ENCODE measurements at places on chromosomes 5 and 9.
A peak's percentile ranks its signal among the peaks of the same experiment; 100 is the strongest.

DNA sequence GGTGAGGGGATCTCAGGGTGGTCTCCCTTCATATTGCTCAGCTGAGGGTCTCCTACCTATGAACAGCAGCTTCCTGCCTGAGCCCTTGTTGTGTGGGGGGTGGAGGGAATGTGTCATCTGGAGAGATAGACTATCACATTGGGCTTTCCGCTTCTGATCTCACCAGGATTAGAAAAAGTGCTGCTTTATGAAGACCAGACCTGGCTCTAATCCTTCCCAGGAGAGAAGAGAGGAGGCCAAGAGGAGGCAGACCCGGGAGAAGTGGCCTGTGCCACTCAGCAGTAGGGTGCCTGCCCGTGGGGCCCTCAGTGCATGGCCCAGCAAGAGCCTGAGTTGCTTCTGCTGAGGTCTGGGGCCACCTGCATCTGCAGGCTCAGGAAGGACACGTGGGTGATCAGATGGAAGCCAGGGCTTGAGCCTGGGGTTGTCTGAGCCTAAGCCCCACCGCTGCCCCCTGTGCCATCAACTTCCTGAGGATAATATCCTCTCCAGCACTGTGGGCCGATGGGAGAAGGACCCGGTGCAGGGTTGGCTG is 22.1 kb upstream of the COL5A1 start:
- DNase-seq = no peak

DNA sequence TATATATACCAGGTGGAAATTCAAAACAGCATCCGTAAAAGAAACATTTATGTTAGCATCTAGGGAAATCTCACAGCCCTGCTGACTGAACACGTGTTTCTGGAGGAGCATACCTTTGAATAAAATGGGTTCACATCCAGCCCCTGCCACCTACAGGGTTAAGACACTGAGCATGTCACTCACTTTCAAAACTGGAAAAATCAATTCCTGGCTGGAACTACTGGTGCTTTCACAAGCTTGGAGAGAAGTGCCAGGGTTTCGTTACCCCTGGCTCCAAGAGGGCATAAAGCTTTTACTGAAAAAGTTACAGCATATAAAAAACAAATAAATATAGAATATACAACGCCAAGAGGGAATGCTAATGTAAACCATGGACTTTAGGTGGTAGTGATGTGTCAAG is 48.0 kb downstream of the SERINC5 start:
- no peak for DNase-seq

DNA sequence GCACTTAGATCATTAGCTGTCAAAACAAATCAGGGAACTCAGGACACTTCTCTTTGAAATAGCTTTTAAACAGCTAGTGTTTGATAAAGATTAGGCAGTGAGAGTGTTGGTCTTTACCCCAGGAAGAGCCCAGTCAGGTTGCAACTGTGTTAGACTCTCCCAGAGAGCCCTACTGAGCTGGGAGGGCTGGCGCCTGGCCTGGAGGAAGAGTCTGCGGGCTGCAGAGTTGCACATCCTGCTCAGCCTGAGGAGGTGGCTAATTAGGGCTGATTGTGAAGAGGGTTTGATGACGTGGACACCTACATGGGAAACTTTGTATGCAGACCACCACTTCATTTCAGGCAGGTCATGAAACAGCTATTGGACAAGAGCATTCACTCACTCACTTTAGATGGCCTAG is 112.0 kb downstream of the TMEM174 start:
- DNase-seq = no peak

GRCh38 chr5:73544429-73545402 is 20.7 kb downstream of the ANKRA2 start:
- no peak for DNase-seq

GRCh38 chr9:17217272-17217671 is 82.4 kb downstream of the CNTLN start:
- DNase-seq = no peak

- DNase-seq = no peak
Observed at GRCh38 chr5:92421942-92422341, 1038.8 kb upstream of the ARRDC3 start.

- DNase-seq = peak; percentile 85
Observed at GRCh38 chr5:100901821-100902341, 1.2 kb downstream of the ST8SIA4 start.

DNA sequence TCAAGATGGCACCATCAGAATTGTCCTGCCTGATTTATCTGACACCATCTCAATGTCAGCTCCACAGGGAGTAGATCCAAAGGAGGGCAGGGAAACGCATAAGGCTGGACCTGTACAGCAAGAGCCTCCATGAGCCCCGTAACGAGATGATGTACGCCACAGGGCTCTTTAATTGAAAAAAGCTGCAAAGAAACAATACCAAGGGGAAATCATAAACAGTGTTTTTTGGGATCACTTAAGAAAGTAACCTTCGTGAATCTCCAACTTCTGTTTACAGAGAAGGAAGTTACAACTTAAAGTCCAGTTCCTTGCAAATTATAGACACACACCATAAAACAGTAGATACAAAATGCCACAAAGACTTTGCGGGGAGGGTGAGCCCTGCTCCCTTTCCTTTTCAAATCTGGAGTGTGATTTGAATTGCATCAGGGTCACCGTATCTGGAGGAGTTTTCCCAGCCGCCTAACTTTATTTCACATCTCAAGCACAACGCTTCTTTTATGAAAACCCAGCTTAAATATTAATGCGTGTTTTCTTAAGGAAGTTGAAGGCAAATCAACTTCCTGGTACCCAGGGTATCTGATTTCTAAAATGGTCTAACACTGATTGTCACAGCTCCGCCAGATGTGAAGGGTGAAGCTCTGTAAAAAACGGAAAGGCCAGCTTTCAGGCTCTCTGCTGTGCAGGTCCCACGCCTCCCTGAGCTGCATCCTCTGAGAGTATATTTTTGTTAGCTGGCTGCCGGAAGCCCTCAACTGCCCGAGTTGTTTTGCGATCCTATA is 88.9 kb downstream of the EBF1 start:
- DNase-seq = peak; percentile 36

DNA sequence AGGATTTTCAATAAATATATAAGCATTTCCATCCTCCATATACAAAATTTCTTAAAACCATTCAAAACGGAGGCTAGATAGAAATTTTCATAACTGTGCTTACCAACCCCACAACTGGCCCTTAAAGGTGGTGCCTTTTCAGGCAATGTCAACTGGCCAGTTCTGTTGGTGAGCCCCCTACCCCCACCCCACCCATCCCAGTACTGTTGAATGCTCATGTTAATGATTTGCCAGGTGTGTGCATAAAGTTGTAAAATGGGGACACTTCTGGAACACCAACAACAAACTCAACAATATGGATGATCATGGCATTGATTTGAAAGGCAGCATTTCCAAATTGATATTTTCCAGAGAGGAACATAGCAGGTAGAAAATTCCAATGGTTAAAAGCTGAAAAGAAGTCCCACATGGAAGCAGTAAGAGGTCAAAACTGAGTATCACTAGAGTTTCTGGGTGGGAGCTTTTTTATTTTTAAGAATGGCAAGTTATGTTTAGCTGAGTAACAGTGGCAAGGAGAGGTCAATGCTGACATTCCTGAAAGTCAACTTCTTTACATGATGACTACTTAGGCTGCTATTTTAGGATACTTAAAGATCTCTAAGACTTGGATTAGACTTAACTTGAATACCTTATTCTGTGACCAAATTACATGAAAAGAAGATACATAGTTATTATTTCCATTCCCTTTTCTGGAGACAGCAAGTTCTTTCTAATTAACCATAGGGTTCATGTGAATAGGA is 2.7 kb downstream of the LEAP2 start:
- DNase-seq = no peak

- DNase-seq = no peak
Observed at GRCh38 chr5:160957312-160957861, 105.4 kb upstream of the ATP10B start.

GRCh38 chr5:5800801-5801761 is 378.6 kb downstream of the ICE1 start:
- no peak for DNase-seq

GRCh38 chr5:60262576-60263295 is 369.2 kb upstream of the PDE4D start:
- no peak for DNase-seq

DNA sequence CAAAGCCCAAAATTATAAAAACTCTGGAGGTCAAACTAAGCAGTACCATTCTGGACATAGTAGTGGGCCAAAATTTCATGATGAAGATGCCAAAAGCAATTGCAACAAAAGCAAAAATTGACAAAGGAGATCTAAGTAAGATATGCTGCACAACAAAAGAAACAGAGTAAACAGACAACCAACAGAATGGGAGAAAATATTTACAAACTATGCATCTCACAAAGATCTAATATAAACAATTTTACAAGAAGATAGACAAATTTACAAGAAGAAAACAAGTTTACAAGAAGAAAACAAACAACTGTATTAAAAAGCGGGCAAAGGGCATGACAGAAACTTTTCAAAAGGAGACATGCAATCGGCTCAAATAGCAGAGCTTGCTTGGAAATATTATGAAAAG is 396.9 kb downstream of the CDH9 start:
- no peak for DNase-seq

DNA sequence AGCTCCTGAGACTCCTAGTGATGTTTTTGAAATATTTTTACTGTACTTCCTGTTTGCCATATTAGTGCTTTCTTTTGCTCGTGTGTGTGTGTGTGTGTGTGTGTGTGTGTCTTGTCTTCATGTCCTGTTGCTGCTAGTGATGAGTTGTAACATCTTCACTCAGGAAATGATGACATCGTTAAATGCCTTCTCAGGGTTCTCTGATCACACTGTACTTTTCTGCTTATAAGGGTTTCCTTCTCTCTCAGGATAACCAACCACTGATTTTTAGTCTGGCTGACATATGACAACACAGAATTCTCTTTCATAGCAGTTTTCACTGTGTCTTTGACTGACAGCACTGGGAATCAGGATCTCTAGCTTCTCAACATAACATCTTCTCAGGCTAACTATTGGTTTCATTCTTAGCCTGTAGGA is 16.1 kb downstream of the SV2C start:
- no peak for DNase-seq

DNA sequence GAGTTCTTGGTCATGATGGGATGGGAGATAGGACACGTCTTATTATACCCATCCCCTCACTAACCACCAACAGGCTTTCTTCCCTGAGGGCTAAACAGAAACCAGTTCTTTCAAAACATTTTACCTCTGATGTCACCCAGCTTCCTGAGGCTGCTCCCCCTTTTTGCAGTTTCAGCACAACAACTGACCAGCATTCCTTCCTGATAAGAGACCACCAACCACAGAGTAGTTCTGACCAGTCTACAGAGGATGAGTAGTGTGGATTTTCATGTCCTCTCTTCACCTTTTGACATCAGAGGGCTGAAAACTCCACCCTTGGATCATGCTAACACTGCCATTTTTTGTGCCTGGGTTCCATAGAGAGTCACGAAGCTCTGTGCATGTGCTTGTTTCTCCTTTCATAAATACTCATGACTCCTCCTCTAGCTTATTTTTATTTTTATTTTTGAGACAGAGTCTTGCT is 82.6 kb downstream of the OSTF1 start:
- DNase-seq = no peak

GRCh38 chr5:93307557-93307956 is 273.5 kb downstream of the NR2F1-AS1 start:
- no peak for DNase-seq

GRCh38 chr9:109913461-109913810 is 133.4 kb downstream of the PALM2AKAP2 start:
- no peak for DNase-seq

DNA sequence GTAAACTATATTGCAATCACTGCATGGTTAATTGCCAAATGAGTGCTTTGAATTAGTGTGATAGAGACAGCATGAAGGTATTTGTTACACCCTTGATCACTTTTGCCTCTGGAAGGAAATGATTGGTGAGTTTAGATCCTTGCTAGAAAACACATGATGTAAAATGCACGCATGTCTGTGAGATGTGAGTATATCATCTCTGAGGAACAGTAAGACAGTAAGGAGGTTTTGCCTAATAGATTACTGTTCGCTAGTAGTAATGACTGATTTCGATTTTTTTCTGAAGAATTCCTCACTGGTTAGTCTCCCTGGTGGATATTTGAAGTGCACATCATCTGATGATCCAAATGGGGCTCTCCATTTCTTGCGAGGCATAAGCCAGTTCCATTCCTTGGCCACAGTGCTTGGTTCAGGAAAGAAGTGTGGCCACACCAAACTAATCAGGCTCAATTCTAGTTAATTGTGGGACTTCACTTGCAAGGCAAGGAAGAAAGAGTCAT is 156.4 kb upstream of the ADRA1B start:
- DNase-seq = no peak

DNA sequence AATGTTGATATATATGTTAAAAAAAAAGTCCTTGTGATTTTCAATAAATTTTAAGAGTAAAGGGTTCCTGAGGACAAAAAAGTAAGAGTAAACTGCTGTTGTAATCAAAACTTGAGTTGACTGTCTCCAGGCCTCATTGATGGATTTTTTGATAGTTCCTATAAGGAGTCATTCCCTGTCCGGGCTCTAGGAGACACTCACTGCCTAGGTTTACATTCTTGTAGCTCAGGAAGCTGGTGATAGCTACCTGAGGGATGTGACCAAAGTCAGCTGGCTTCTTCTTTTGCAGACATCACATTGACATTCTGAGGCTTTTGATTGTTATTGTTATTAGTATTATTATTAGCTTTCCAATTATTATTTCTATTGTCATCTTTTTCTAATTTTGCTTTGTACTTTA is 116.5 kb upstream of the FBXL7 start:
- DNase-seq = no peak

DNA sequence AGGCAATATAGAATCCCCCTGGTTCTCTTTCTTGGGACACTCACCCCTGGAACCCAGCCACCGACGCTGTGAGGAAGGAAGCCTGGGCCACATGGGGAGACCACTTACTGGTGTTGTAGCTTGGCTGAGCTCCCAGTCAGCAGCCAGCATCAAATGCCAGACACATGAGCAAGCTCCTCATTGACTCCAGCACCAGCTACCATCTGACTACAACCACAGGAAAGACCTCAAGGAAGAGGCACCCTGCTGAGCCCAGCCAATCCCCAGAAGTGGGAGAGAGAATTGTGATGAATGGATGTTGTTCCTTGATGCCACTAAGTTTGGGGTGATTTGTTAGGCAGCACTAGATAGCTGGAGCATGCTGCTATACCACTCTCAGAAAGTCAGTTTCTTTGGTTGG is 36.0 kb downstream of the BNIP1 start:
- DNase-seq = no peak

- DNase-seq = no peak
Observed at GRCh38 chr5:134552301-134552700, 26.8 kb downstream of the JADE2 start.

GRCh38 chr5:120765189-120765588 is 301.1 kb downstream of the PRR16 start:
- DNase-seq = no peak
